Stimulated activated CD4-positive, alpha-beta T cell treated with anti-CD3 and anti-CD28 coated beads, Interleukin-15, amount 100 ng/mL, for 1 hour (primary cell): ENCODE measurements at places on chromosomes 11 and 22.
A peak's percentile ranks its signal among the peaks of the same experiment; 100 is the strongest.

- DNase-seq, result no peak
Observed at GRCh38 chr11:69992943-69993694, 85.0 kb upstream of the ANO1 start.

DNA sequence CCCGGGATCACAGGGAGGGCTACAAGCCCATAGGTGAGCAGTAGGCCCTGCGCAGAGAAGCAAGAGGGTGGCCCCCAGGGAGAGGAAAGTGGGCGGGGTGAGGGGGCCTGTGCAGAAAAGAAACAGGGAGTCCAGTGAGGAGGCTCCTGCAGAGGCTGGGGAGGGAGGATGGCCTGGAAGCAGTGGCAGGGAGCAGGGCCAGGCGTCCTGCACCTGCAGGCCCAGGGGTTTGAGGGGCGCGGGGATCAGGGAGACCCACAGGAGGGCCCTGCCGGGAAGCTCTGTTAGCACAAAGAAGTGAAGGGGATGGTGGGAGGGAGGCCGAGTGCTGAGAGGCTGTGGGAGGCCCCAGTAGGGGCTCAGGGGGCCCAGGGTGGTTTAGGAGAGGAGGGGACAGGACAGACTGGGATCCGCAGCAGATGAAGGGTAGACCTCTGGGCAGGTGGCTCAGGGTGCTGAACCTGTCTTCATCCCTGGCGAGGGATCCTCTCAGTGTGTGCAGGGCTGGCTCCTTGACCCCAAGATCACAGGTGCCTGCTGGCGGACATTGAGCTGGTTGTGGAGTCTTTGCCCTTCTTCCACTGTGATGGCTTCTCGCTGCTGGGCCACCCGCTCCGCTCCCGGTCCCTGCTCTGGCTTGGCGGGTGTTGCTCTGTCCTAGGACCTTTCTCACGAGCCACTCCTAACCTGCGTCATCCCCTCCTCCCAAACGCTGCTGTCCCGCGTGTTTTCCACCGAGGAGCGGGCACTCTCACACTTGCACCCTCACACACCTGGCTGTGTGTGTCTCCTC is 31.8 kb upstream of the CELSR1 start:
- no peak for DNase-seq

- DNase-seq, result no peak
Observed at GRCh38 chr11:75667831-75668450, 897 bp downstream of the MAP6 start.

DNA sequence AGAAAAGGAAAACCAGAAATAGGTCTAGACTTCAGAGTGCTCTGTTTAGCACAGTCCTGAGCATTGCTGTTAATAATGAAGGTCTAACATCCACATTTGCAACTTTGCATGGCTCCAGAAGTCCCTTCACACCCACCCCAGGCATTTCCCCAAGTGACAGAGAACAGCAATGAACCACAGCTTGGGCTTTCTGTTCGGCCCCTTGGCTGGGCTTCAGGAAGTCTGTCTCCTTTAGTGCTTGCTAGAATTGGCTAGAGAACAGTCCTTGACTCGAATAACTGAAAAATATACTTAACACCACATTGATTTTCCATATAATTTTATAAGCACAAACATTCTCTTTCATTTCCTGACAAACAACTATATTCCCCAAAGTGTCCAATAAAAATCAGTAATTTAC is 29.3 kb upstream of the TENM4 start:
- DNase-seq, result no peak

GRCh38 chr22:30206944-30207343 is 39.6 kb downstream of the LIF start:
- no peak for DNase-seq

- DNase-seq, result no peak
Observed at GRCh38 chr11:131977231-131977630, 606.8 kb downstream of the NTM start.

- no peak for DNase-seq
Observed at GRCh38 chr11:61092280-61092766, 10.0 kb upstream of the CD5 start.

DNA sequence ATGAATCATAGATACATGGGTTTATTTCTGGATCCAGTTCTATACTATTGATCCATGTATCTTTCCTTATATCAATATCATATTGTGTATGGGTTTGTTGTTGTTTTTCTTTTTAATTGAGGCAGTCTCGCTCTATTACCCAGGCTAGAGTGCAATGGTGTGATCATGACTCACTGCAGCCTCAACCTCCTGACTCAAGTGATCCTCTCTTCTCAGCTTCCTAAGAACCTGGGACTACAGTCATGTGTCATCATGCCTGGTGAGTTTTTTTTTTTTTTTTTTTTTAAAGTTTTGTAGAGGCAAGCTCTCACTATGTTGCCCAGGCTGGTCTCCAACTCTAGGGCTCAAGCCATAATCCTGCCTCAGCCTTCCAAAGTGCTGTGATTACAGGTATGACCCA is 1589.4 kb upstream of the TENM4 start:
- DNase-seq, result no peak

GRCh38 chr22:20852503-20852902 is 6.1 kb downstream of the PI4KA start:
- no peak for DNase-seq

DNA sequence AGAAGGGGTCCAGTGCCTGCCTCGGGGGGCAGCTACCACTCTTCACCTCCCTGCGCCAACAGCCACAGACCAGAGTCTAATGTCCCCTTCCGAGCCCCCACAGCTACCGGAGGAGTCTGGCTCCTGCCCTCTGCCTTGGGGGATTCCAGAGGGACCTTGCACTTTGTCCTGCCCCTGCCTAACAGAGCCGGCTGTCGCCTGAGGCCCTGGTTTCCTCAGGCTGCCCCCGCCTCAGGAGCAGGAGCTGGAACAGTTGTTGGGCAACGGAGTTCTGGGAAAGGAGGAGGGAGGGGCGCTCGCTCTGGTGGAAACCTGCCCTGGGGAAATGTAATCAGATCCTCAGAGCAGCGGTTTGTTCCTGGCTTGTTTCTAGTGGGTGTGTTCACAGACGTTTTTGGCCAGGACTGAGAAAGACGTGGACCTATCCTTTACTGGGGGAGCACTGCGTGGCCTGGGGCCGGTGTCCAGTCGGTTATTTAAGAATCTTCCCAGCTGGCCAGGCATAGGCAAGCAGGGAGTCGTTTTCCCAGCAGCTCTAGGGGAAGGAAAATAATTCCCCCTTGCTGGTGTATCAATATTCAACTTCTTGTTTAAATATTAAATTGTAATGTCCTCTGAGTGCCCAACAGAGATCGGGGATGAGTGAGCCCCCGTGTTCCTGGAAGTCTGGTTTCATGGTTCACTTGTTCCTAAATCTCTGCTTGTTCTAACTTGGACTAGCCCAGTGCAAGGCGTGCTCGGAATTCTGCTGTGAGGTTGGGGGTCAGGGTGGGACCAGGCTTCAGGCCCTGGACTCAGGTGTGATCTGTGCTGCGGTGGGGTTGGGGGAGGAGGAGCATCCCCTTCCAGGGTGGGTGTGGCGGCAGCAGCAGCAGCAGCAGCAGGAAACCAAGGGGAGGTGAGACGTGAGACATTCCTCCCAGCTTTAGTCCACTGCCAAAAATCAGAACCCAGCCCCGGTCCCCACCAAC is 32.1 kb downstream of the A4GALT start:
- no peak for DNase-seq

DNA sequence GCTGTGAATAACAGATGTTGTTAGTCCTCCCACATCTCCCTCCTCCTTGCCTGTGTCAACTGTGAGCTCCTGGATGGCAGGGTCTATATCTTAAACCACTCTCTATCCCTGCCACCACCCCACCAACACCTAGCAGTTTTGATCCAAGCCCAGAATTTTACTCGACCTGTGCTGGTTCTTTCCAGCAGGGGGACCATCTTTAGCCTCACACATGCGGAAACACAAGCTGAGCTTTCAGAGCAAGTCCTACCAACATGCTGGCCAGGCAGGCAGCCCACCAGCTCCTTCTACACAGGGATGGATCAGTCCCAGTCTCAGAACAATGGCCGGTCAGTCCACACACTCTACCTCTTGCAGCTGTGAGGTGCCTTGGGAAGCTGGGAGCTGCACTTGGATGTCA is 231.5 kb downstream of the NXPE2 start:
- DNase-seq, result no peak

DNA sequence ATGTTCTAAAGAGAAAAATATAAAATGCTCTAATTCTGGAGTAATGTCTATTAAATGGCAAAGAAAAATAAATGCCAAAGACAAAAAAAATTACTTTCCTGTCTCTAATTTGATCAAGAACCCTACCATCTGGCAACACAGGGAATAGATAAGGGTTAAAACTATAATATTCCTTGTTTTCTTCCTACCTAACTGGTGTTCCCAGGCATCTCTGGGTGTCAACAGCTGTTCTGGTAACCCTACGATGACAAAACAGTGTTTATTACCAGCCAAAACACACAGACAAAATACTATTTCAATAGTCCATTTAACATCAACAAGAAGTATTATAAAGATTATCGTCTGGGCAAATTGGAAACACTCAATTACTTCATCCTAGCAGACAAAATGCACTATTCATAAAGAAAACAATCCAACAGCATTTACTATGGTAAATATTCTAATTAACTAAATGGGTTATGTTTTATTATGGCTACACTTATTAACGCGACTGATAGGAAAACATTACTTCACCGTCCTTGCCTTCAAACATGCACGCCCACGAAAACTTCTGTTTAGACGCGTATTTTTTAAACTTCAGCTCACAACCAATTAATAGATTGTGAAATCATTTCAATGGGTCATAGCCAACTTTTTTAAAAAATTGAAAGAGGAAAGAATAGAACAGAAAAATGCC is 50.6 kb downstream of the LGR4 start:
- DNase-seq, result no peak

- no peak for DNase-seq
Observed at GRCh38 chr11:119509969-119510401, 87.0 kb upstream of the THY1 start.

GRCh38 chr11:65911682-65912568 is 6.9 kb downstream of the C11orf68 start:
- DNase-seq, result no peak

DNA sequence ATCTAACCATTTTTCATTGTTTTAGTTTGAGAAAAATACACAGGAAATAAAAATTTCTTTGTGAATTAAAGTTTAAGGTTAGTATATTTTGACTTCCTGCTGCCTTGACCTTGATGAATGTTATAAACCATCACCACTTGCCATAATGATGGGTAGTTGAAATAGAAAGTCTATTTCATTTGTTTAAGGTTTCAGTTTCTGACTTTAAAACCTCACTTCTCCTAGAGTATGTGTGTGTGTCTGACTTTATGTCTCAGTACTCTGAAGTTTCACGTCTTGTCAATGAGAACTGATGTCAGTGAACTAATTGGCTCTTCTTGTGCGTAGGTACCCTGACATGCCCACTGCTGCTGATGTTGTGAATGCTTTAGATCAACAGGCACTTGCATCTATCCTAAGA is 188.2 kb downstream of the METTL15 start:
- no peak for DNase-seq

GRCh38 chr22:41801147-41801819 is 804 bp downstream of the CCDC134 start:
- DNase-seq, result no peak

DNA sequence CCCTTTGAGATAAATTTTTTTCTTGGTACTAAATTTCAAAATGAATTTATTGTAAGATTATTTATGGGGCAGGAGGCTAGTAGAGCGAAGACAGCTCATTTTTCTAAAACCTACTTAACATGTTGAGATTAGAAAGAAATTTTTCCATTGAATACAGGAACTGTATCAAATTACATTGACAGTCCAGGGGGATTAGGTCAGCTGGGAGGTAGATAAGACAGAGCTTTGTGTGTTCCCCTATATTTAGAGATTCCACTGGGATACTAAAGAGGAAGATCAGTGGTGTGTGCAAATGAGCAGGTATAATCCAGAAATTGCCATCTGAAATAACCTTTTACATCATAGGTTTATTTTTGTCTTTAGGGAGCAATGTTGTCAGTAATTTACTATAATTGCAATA is 32.1 kb downstream of the ENDOD1 start:
- DNase-seq, result no peak

- DNase-seq, result no peak
Observed at GRCh38 chr11:33321422-33321821, 64.2 kb downstream of the HIPK3 start.

DNA sequence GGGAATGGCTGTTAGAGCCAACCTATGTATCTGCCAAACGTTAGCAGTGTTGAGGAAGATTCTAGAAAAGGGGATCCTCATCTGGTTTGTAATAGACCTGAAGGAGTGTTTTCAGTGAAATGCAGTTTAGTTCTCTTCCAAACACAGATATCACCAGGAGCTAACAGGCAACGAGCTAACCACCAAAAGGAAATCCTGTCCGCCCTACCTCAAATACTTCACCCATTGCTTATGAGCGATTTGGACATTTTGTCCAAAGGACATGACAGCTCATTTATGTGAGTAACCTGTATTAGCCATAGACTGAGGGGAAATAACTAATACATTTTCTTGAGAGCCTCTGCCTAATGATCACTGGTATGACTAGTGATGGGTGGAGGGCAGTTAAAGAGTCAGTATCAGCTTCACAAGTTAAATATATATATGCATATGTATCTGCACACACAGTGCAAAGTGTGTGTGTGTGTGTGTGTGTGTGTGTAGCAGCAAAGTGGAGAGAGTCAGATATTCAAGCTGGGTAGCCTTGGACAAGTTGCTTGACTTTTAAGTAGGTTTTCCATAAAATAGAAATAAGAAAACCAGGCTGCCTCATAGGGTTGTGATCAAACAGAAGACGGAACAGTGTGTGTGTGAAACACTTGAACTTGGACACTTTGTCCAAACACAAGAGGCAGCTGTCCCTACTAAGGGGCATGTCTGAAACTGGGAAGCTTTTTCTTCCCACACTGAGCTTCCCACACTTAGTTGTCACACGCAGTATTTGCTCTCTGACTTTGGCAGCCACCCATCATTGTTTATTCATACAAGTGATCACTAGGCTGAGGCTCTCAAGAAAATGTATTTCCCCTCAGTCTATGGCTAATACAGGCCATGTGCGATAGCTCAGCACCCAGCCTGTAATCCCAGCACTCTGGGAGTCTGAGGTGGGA is 940 bp upstream of the C11orf91 start:
- no peak for DNase-seq

DNA sequence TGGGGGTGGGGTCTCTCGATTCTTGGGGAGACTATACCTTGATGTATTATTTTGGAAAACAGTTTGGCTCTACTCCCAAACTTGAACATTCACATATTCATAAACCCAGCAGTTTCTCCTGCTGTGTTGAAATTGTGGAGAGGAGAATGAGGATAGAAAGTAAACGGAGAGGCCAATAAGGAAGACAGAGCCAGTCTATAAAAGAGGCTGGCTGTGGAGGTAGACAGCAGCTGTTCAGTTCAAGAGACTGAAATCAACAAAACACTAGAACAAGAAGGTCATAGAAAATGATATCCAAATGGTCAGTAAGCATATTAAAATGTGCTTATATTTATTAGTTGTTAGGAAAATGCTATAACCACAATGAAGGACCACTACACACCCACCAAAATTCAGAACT is 1.9 kb upstream of the MOGAT2 start:
- DNase-seq, result no peak

GRCh38 chr11:14905104-14906033 is 13.3 kb upstream of the CYP2R1 start:
- DNase-seq, result peak; percentile 45

DNA sequence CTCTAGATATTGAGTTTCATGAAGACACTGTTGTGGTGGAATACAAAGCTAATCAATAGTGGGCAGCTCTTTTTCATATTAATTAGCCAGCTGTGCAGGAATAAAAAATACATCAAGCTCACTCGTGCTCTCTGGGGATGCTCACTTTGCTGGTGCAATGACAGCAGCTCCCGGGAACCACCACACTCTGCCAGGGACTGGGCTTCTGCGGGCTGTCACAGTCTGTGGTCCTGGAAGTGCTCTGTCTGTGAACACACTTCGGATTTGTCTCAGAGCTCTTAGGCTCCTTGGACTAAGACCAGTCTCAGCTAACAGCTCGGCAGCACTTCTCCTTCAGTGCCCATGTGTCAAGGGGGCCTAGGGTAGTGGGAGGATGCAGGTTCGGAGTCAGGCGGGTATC is 393.5 kb downstream of the TENM4 start:
- no peak for DNase-seq
